Esophagus mucosa (tissue), 1 donor: ENCODE measurements at places on chromosomes 3 and 15. TPM values are rescaled to one million over a fixed set of nuclear protein-coding genes. Genes with fewer than 3 reads are reported as not detected.
A peak's percentile ranks its signal among the peaks of the same experiment; 100 is the strongest.

NOX5 gene
- total RNA-seq = 0.44 TPM

DNA sequence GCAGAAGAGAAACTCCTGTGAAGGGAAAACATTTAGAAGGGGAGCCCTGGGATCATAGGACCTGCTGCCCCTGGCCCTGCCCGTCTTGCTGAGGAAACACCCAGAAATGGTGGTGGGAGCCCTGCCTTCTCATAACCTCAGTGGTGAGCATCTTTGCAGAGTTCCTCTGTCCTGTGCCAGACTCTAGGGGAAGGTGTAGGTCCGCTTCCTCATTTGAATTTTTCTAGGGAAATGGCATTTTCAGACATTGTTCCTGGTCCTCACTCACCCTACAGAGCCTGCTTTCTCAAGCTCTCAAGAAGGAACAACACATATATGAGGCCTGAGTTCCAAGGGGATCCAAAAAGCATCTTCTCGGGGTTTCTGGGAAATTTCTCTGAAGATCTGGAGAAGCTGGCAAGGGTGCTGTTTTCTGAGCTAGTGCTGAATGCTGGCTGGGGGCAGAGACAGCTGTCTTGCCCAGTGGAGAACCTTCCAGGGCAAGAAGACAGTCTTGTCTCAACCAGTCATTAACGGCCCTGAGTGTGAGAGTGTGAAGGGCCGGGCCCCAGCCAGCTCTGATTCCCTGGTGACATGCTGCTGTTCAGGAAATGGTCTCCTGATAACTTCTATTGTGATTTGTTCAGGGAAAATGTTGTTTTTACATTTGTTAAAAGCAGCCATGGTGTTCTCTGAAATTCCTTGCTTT, 283.1 kb upstream of the LRRFIP2 start:
- no peak for ATAC-seq

TIPIN gene
- 6.4 TPM for total RNA-seq

SLC12A1 gene
- total RNA-seq = not detected

CACNA2D3 gene
- total RNA-seq = 7.0 TPM

DNA sequence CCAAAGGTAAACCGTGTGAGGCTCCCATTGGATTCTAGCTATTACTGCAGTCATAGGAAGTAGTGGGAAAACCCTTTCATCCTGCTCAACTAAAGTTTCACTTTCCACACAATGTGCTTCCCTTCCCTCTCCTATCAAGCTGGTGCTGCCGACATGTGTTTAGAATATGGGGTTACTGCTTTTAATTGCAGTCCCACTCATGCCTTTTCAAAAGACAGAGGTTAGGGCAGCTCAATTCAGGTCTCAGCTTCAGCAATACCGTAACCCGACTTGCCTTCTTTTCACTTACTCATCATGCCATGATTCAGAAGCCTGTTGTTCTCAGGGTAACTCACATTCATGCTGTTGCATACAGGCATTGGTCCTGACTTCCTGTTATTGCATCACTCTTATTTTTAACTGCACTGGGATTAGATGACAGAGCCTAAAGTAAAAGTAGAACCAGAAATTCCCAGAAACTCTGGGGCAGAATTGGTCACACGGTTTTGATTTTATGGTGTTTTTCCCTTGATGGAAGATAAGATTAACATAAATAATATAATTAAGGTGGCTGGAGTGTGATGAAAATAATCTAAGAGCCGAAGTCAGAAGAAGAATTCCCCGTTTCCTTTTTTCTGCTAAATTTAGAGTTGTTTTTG, 45.7 kb downstream of the C2CD4B start:
- peak; percentile 94 for ATAC-seq

DNA sequence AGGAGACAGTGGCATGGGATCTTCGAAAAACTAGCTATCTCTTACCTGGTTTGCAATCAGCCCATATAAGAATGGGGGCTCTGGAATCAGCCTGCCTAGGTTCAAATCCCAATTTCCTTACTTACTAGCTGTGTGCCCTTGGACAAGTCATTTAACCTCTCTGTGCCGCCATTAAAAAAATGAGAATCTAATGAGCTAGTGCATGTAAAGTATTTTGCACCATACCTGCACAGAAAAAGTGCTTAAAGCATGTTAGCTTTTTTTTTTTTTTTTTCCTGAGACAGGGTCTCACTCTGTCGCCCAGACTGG, 181.8 kb downstream of the SHQ1 start:
- no peak for ATAC-seq

ERICH6 gene
- not detected for total RNA-seq

CLDN16 gene
- total RNA-seq = 0.76 TPM

DNA sequence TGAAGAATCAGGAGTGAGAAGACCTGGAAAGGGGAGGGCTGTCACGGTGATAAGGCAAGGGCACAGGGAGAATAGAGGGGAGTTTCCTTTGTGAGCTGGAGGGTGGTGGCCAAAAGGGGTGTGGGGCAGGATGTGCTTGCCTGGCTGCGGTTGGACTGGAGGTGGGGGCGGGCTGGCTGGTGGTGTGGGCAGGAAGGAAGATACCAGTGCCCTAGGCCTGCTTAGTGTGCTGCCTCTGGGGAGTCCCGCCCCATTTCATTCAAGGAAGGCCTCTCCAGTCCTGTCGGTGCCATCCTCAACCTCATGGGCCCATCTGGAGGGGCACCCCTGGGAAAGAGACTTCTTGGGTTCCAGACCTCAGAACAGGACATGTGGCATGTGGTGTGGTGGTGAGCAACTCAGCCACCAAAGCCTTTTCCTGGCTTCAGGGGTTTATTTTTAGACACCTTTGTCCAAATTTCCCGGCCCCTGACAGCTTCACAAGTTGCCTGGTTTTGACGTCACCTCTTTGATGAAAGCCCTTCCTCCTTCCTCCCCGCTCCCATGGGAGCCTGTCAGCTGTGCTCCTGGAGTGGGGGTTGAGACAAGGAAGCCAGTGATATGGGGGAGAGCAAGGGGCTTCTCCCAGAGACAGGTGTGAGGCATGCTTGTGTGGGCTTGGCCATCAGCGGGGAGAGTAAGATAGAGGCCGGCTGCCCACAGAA, 15.6 kb downstream of the TEX264 start:
- peak; percentile 38 for ATAC-seq

DNA sequence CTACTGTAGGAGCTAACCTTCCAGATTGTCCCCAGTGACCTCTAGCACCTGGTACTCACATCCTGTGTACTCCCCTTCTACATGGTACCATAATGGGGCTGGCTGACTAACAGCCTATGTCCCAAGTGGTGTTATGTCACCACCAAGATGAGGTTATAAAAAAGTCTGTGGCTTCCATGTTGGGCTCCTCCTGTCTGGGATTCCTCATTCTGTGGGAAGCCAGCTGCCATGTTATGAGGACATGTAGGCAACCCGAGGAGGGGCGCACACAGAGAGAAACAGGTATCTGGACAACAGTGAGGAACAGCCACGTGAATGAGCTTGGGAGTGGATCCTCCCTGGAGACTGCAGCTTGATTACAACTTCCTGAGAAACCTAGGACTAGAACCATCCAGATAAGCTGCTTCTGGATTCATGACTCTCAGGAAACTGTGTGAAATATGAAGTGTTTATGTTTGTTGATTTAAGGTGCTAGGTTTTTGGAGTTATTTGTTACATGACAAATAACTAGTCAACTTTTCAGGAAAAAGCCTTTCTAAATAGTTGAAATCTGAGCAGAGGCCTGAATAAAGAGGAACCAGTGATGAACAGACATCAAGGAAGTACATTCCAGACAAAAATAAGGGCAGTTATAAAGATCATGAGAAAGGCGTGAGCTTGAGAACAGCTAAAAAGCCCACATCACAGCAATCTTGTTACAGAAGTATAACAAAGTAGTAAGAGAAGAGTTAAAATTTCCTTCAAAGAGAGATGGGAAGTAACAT, 21.7 kb downstream of the GOLIM4 start:
- no peak for ATAC-seq

GRCh38 chr3:122104515-122105194, 49.5 kb downstream of the CD86 start:
- ATAC-seq = no peak

- peak; percentile 39 for ATAC-seq
These were observed 665 bp downstream of the PIGB start for GRCh38 chr15:55319537-55320237.

GRCh38 chr15:97014001-97014400, 683.5 kb downstream of the NR2F2 start:
- no peak for ATAC-seq

DNA sequence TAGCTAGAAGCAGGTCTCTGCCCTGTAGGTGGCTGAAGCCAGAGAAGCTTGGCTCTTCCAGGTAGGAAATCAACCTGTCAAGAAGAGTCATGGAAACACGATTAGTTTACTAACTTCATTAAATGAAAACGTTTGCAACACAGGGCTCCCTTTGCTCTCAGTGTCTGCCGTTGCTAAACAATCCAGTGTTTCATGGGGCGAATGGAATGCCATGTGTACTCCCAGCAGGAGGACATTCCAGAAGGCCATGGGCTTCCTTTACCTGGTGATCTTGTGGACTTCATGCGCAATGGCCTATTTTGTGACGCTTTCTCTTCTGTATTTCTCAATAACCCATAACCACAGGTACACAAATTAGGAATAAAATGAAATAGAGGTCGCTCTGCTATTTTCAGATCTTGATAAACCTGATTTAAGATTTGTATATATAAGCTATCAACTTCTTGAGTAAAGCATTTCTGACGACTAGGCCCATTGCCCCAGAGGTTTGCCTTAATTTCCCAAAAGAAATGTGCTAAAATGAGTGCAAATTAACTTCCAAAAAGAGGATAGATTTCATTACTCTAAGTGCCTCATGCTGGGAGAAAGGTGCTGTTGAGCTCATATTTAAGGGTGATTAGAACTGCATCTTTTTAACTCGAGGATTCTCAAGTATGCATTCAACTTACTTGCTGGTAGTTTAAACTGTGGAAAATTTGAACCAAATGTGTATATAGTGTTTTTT, 171.0 kb downstream of the EPHA3 start:
- ATAC-seq = no peak

DNA sequence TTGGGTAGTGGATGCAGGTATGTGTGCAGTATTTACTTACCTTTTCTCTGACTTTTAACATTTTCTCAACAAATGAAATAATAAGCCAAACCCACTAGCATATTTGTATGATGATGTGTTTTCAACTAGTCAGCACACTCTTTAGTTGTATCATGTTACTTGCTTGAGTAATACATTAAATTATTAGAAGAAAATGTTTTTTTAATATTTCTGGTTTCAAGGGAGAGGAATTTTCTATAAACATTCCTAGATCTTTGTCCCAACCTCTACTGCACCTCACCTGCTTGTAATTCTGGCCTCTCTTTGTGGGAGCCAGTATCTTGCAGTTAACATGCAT, 161.8 kb upstream of the CBLB start:
- ATAC-seq = no peak

DNA sequence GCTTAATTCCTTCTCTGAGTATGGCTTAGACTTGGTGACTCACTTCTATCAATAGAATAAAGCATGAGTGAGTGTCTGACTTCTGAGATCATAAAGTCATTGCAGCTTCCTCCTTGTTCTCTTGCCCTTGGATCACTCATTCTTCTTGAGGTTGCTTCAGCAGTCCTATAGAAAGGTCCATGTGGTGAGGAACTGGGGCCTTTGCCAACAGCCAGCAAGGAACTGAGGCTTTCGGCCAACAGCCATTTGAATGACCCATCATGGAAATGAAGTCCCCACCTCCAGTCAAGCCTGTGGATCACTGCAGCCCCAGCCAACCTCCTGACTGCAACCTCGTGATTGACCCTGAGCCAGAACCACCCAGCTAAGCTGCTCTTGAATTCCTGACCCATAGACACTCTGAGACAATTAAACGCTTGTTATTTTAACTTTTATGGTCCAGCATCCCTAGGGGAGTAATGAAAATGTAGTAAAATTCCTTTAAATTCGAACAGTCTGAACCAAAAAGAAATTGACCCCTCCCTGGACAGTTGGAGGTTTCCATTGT, 84.5 kb downstream of the WDR76 start:
- ATAC-seq = peak; percentile 72

GRCh38 chr3:123169492-123169929, 32.2 kb upstream of the SEC22A start:
- ATAC-seq = no peak

DNA sequence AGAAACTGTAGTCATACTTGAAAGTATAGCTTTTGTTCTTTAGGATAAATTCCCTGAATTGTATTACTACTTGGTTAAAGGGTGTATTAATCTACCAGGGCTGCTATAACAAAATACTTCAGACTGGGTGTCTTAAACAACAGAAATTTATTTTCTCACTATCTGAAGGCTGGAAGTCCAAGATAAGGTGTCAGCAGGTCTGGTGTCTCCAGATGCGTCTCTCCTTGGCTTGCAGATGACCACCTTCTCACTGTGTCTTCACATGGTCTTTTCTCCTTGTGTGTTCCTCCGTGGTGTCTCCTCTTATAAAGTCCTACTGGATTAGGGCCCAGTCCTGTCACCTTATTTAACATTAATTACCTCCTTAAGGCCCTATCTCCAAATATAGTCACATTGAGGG, 33.7 kb downstream of the MED12L start:
- ATAC-seq = no peak

- ATAC-seq = no peak
These were observed 560.1 kb downstream of the NLGN1 start for GRCh38 chr3:173957646-173958045.

GRCh38 chr3:75768303-75769017, 16.9 kb downstream of the ZNF717 start:
- ATAC-seq = no peak

PARP15 gene
- 0.56 TPM for total RNA-seq

DNA sequence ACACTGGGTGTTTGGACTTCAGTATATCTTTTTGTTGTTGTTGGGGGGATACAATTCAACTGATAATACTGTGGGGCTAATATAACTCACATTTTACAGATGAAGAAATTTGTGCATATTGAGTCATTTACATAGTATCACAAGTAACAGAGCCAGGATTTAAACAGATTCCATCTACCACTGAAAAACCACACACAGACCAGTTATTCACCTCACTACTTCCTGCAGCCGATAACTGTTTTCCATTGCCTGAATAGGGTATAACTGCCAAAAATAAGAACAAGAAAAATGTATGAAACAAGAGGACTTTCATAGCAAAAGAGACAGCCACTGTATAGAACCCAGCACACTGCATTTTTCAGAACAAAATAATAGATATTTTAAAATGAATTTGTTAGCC, 215.8 kb upstream of the CNTN6 start:
- ATAC-seq = no peak

DNA sequence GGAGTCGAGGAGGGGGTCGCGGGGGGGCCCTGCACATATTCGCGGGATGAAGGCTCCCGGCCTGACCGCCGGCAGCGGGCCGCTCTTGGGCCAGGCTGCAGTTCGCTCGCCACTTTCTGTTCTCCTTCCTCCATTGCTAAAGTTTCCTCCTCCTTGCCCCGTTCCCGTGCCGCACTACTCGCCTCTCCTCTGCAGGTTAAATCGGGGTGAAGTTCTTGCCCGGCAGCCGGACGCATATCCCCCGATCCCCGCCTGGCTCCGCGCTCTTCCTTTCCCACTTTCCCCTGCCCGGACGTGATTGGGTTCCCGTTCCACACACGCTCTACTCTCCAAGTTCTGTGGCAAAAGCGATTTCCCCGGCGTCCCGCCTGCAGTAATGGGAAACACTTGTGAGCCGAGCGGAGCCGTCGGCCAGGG, 556 bp downstream of the CRYBG3 start:
- peak; percentile 26 for ATAC-seq

DNA sequence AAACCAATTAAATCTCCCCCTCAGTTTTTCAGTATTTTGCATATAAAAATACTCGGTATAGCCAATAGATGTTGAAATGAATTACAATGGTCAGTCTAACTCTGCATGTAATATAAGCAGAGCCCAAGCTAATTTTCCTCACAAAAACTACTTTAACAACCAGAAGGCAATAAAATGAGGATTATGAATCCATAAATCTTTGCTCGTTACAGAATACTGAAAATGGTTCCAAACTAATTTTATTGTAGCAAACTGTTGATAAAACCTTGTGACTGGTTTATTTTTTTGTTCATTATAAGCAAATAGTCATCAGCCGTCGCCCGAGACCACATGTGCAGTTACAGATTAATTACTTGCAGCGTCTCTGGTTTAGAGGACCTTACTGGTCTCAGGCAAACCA, 183.2 kb downstream of the SSR3 start:
- ATAC-seq = no peak
